ENCODE measurements at places on chromosomes 1 and 21.

- no peak for DNase-seq
Measured at GRCh38 chr1:213688655-213689054, 299.1 kb upstream of the PROX1 start.

- DNase-seq = no peak
Measured at GRCh38 chr1:91020486-91020885, 1.3 kb downstream of the ZNF644 start.

DNA sequence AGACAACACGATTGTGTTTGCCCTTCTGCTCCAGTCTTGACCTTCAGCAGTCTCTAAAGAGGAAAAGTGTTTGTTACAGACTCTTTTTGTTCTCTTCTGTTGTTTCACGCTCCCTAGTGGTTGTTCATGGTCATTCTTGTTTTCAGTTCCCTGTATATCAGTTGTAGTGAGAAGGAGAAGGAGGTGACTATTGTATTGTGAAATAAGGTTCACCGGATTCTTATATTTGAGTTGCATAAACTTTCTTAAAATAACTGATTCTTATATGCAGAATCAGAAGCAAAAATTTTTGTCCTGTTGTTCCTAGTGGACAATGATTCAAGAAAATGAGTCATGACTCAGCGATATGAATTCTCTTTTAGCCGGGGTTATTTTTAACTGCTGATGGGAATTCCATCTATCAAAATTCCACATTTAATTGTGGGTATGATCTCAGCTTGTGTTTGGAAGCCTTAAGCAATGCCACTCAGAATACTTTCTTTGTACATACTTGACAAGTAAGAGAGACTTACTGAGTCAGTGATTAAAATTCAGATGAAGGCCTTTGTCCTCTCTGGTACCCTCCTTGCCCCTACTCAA is 152.2 kb downstream of the CLEC20A start:
- peak; percentile 8 for DNase-seq

GRCh38 chr1:24679725-24680124 is 36.6 kb downstream of the SRRM1 start:
- DNase-seq = no peak

GRCh38 chr1:64895500-64895899 is 70.8 kb downstream of the JAK1 start:
- DNase-seq = peak; percentile 9

DNA sequence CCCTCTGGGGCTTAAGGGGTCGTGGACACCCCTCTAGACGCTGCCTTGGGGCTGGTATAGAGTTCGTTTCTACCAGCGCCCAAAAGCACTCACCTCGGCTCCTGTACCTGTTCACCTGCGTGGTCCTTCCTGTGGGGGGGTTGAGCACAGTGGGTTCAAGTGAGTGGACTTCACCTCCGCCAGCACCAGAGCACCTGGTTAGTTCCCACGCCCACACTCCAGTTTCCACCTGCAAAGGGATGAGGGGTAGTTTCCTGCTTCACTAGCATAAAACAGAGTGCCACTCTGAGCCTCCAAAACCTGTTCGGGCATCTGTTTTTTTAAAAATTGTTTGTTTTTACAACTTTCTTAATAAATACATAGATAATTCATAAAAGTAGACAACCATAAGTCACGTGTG is 64.5 kb upstream of the SIPA1L2 start:
- no peak for DNase-seq

DNA sequence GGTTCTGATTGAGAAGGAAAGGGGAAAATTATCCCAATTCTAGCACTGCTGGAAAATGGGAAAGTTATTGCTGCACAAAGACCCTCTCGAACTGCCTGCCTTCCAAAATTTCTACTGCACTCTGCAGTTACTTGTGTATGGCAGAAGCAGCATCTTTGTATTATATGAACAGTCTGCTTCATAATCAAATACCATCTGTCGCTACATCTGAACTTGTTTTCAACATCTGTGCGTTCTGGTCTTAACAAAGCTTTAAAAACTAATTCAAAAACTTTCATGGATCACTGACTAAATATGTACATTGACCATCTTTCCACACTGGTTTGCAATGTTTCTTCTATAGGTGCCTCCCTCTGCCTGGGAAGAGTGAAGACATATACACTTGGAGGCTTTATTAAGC is 79.2 kb downstream of the PROX1 start:
- no peak for DNase-seq

GRCh38 chr1:232820431-232820830 is 15.2 kb downstream of the MAP10 start:
- no peak for DNase-seq

- no peak for DNase-seq
Measured at GRCh38 chr1:107162745-107163144, 21.9 kb downstream of the NTNG1 start.

GRCh38 chr1:905811-906599 is 17.7 kb upstream of the SAMD11 start:
- DNase-seq = no peak

DNA sequence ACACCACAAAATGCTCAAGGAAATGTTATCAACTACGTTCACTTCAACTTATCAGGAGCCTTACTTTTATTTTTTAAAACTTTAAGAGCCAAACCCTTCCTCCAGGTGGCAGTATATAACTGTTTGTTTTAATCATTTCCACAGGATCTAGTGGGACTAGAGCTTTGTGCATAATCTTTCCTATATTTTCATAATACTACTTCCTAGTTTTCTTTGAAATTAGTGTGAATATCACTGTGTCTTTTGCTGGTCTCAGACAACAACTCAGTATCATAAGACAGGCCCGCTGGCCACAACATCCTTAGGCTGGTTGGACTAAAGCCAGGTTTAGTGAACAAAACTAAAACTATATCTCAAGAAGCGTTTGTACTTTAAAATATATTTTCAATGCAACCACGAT is 145.5 kb downstream of the TIAM1 start:
- DNase-seq = peak; percentile 77

DNA sequence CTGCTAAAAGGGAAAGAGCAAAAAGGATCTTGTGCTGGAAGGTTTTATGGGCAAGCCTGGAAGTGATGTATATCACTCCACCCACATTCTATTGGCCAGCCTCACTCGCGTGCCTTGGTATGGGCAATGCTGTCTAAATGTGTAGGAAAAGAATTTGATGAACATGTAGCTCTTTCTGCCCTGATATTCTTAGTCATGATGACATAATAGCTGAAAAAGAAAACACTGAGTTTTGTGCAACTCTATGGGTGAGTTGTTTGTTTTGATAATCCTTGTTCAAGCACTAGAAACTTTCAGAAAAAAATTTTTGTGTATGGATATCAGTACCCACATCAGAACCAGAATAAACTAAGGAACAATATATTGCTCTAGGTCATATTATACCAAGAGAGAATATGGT is 231.5 kb upstream of the ST6GALNAC5 start:
- DNase-seq = no peak

GRCh38 chr1:56336982-56337381 is 242.4 kb downstream of the PLPP3 start:
- DNase-seq = no peak

DNA sequence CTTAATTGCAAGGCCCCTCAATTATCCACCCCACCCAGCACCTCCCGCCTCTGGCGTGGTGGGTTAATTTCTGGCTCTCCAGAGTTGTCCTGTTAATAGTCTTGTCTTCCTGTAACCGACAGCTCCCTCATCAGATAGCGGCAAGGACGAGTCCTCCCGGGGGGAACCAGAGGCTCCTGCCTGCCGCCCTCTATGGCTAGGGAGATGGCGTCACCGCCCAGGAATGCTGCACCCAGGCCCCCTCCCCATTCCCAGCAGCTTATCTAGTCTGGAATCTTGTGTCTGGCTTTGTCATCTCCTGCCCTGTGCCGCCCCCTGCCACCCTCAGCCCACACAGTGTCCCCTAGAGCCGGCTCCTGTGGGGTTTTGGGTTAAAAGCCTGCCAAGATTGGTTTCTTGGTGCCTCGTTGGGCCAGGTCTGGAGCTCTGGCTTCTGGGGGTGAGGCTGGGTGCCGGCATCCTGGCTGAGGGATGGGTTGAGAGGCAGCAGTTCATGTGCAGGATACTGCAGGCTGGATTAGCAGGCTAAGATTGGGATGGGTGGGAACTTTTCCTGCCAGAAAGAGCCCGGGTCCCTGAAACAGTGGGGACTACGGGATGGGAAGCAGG is 48.8 kb downstream of the EDN2 start:
- DNase-seq = no peak

DNA sequence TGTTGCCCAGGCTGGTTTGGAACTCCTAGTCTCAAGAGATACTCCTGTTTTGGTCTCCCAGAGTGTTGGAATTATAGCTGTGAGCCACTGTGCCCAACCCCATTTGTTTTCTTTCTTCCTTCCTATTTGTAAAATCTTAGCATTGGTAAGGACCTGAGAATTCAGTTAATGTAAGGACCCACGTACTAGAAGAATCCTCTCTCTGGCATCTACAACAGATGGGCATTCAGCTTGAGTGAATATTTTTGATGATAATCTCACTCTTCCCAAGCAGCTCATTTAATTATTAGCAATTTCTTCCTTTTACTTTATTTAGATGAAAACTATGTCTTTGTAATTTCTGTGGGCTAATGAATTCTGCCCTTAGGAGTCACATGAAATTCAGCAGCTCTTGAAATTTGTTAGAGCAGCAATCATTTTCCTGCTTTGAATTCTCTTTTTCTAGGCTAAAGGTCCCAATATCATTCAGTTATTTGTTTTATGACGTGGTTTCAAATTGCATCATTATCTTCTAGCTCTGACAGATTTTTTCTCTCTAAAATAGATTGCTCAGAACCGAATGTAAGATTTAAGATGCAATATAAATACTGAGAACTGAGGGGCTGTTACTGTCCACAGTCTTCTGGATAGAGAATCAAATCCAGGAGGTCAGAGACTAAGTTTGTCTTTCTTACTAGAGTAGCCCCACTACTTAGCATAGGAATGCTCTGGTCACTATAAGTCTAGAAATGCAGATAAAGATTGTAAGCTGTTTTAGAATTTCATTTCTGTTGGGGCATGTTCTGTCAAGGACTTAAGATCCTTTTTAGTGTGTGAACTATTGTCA is 59.4 kb downstream of the EPB41 start:
- DNase-seq = no peak

DNA sequence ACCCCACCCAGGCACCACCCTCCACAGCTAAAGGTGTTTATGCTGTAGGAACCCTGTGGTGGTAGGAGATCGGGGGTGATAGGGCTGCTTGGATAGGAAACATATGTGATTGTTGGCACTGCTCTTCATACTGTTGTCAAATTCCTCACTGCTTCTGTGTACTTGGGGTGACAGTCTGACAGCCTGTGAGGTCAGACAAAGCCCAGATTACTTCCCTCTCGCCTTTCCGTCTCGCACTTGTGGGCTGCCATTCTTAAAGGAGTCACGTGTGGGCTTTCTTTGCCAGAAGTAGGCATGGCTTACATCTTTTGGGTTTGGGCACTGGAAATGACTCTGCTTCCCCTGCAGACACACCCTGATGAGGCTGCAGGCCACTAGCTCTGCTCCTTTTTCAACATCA is 363.8 kb downstream of the DISC1 start:
- no peak for DNase-seq

- no peak for DNase-seq
Measured at GRCh38 chr1:46802081-46802480, 3.2 kb downstream of the CYP4B1 start.

DNA sequence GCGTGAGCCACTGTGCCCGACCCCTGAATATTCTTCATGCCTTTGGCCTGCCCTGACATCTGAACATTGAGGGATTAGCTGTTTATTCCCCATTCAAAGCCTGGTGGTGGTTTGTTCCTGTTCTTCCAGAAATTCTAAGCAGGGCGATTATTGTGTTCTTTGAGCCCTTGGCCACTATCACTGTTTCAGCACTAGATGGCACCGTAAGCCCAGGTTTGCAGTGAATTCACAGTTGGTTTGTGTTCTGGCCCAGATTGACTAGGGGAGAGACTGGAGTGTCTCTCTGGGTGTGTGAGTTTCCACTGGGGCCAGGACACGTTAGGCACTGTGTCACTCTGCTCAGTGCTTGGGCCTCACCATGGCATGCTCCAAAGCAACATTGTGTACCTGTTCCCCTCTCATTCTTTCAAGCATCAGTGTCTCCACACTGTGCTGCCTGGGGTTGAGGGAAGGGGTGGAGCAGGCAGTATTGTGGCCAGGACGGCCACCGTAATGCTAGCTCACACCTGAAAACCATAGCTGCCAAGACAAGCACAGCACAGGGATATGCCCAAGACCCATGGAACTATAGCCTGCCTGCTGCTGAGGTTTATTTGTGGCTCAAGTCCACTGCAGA is 52.7 kb downstream of the PKN2 start:
- DNase-seq = no peak

DNA sequence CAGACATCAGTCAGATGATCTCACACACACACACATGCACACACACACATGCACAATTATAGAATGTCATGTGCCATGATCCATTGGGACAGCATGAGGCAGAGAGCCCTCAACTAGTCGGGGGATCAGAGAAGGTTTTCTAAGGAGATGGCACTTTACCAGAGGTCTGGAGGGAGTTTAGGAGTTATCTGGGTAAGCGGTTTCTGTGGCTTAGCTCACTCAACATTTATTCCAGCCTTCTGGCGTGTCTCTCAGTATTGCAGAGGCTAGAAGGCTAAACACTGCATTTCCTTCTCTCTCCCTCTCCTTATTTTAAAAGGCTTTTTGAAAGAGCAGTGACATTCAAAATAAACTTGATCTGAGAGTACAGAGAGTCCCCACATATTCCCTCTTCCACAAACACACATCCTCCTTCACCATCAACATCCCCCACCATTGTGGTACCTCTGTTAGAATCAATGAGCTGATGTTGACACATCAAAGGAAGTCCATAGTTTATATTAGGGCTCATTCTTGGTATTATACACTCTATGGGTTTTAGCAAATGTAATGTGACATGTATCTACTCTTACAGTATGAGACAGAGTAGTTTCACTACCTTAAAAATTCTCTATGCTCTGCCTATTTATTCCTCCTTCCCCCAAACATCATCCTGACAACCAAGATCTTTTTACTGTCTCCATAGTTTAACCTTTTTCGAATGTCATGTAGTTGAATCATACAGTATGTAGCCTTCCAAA is 9.0 kb upstream of the PLA2G2A start:
- DNase-seq = no peak

DNA sequence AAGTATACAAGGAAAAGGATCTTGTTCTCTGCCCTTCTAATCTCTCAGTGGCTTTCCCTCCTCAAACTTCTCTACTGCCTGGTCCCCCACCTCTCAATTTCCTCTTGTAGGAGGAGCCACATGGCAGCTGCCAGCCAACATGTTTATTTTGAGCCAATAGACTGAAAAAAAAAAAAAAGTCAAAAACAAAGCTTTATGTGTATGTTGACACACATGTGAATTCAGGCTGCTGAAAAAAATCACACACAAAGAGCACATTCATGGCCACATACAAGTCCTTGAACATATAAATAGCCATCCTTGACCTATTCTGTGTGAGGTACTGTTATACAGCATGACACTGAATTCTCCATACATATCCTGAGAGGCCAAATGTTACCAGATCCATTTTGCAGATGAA is 3.7 kb downstream of the PTPN14 start:
- no peak for DNase-seq

DNA sequence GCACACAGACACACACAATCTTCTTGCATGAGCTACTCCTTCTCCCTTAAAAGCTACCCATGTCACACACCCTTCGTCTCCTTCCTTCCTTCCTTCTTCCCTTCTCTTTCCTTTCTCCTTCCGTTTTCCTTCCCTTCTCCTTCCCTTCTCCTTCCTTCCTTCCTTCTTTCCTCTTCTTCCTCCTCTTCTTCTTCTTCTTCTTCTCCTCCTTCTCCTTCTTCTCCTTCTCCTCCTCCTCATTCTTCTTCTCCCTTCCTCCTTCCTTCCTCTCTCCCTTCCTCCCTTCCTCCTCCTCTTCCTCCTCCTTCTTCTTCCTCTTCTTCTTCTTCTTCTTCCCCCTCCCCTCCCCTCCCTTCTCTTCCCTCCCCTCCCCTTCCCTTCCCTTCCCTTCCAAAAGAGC is 52.1 kb upstream of the LEPR start:
- no peak for DNase-seq
